ENCODE measurements at places on chromosomes 7 and 10. TPM values are rescaled to one million over a fixed set of nuclear protein-coding genes. Genes with fewer than 3 reads are reported as not detected.

DNA sequence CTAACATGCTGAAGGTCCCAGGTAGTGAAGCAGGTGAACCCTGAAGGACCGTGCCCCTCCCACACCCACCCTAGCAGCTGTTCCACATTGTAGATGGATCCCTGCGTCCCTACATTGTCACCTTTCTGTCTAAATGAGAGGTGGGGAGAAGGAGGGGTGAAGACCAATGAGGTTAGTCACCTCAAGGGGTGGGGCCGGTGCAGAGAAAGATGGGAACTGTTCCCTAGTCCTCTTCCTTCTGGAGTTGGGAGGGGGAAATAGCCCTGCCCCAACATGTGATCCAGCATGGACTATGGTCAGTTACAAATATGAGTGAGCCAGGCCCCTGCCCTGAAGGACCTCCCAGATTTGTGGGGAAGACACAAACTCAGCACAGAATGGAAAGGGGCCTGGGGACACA is 124.5 kb downstream of the LHPP start:
- no peaks in the 10 kb centered on the region for H3K4me1 ChIP-seq
- H3K36me3 ChIP-seq = no peaks in the 10 kb centered on the region
- no peaks in the 10 kb centered on the region for H3K27me3 ChIP-seq
- H3K27ac ChIP-seq = no peak overlapping the region

ZNF467 gene
- 18.5 TPM for total RNA-seq

GRCh38 chr7:151671514-151671913 is 151.8 kb upstream of the RHEB start:
- H3K4me1 ChIP-seq = no peaks in the 10 kb centered on the region
- H3K27me3 ChIP-seq = no peaks in the 10 kb centered on the region
- H3K27ac ChIP-seq = no peak overlapping the region
- no peak overlapping the region for H3K4me3 ChIP-seq

GRCh38 chr7:978416-979091 is 3.2 kb upstream of the COX19 start:
- H3K27me3 ChIP-seq = no peaks in the 10 kb centered on the region
- H3K4me3 ChIP-seq = no peak overlapping the region
- H3K27ac ChIP-seq = no peak overlapping the region
- DNase-seq = no peak
- H3K36me3 ChIP-seq = no peaks in the 10 kb centered on the region

DNA sequence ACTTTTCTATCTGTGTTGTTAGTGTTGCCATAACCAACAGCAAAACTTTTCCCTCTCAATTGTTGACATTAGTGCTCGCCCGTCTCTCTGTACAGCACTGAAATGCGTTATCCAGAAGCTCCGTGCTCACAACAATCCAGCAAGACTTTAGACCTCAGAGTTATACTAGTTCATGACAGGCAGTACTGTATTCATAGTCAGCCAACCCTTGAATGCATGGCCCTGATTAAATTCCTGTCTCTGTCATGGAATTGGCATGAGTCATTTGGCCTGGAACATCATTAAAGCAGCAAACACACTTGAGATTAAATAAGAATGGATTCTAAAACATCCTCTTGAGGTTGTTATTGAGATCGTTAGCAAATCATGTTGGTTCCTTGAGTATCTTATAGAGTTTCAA is 405.5 kb upstream of the C7orf33 start:
- no peaks in the 10 kb centered on the region for H3K27me3 ChIP-seq
- DNase-seq = no peak
- no peak overlapping the region for H3K4me3 ChIP-seq
- H3K27ac ChIP-seq = no peak overlapping the region
- H3K4me1 ChIP-seq = no peaks in the 10 kb centered on the region

OR2A12 gene
- not detected for total RNA-seq

DNA sequence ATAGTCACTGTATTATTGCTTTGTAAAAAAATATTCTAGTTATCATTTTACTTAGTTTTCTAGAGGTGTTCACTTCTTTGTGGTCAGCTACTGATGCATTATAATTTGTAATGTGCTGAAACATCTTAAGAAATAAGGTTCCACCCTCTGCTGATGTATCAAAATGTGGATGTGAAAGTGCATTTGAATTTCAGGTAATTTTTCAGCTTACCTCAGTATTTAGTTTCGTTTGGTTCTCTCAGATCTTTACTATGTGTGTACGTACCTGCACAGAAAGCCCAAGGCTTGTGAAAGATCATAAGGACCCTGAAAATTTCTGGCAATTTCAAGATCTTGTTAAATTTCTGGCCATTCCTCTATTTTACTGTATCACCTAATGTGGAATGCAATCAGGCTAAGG is 542.3 kb upstream of the TPK1 start:
- H3K27ac ChIP-seq = no peak overlapping the region
- no peaks in the 10 kb centered on the region for H3K27me3 ChIP-seq
- H3K36me3 ChIP-seq = no peaks in the 10 kb centered on the region
- no peak for DNase-seq
- H3K4me3 ChIP-seq = no peak overlapping the region
- no peaks in the 10 kb centered on the region for H3K4me1 ChIP-seq

CYP3A5 gene
- 3.4 TPM for total RNA-seq

DNA sequence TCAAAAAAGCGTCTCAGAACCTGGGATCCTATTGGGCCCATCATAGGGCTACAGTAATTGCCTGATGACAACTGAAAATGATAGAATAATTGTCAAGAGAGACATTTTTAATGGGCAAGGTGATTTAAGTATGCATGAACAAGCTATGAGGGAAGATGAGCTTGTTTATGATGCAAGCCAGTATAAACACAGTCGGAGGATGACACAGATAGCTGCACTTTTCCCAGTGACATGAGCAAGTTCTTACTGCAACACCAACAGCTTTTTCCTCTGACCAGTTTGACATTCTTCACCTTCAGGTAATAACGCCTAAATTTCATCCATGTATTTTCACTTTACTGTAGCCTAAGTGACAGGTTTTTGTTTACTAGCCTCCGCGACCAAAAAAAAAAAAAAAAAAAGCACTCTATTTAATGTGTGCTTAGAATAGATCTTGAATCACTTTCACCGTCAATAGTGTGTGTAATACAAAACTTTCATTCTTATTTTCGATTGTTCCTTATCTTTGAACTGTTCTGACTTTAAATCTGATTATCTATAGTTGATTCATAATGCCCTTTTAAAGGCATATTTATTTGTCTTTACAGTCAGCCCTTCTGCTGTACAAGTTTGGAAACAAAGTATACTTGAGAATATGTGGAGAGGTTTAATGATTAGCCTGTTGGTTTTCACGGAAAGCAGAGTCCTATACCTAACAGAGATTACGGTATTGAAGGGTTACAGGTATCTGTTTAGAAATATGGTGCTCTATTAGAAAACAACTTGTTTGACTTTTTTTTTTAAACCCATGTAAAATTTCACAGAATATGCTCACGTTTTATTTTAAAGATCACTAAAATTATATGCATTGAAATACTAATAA is 1.7 kb downstream of the FOXP2 start:
- H3K4me1 ChIP-seq = peaks cover 7% of the 10 kb centered on the region
- H3K4me3 ChIP-seq = peak overlapping the region; percentile 37
- no peak for DNase-seq
- H3K36me3 ChIP-seq = no peaks in the 10 kb centered on the region
- no peaks in the 10 kb centered on the region for H3K27me3 ChIP-seq

DNA sequence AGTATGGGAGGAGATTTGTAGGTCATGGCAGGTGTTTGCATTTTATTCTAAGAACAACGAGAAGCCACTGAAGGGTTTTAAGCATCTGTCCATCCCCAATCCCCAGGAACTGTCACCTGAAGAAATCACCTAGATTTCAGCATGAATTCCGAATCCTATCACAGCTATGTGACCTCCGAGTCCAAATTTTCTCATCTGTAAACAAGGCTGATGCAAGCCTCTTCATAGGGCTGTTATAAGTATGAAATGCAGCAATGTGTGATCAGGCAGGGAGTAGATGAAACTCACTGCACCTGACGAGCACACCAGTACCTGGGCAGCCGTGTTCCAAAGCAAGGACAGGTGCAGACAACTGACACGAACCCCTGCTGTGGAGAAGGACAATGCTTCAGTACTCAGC is 14.0 kb downstream of the HABP2 start:
- no peak for DNase-seq
- no peaks in the 10 kb centered on the region for H3K36me3 ChIP-seq
- H3K27ac ChIP-seq = no peak overlapping the region
- no peaks in the 10 kb centered on the region for H3K27me3 ChIP-seq
- H3K4me3 ChIP-seq = no peak overlapping the region

GBF1 gene
- total RNA-seq = 41.9 TPM

GRCh38 chr7:149883452-149883861 is 9.7 kb downstream of the ATP6V0E2 start:
- H3K27ac ChIP-seq = no peak overlapping the region
- H3K27me3 ChIP-seq = no peaks in the 10 kb centered on the region
- DNase-seq = peak; percentile 88
- no peaks in the 10 kb centered on the region for H3K4me1 ChIP-seq
- no peak overlapping the region for H3K4me3 ChIP-seq

DHX32 gene
- total RNA-seq = 22.6 TPM

DNA sequence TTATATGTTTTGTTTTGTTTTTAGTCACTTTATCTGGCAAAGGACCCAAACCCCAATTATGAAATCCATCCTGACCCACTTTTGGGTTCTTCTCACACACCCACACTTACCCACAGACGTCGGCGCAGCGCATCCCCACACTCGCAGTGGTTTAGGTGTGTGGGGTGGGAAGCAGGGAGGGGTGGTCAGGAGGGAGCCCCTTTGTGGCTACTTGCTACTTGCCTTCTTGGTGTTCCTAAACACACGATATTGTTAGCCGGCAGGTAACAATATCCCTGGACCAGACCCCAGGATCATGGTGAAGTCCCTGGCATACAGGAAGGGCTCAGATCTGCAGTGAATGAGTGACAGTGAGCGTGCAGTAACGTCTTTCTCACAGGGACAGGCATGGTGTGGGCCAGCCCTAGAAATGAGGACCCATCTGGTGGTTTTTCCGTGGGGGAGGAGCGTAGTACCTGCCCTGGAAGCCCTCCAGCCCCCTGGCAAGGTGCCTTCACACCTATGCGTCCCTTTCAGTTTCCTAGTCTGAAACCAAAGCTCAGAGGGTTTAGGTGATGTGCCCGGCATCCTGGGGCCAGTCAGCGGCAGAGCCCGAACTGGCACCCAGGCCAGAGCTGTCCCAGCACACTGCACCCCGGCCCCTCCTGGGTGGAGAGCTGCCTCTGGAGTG is 4.4 kb downstream of the SPOCK2 start:
- H3K27me3 ChIP-seq = no peaks in the 10 kb centered on the region
- DNase-seq = no peak
- no peak overlapping the region for H3K27ac ChIP-seq
- H3K4me1 ChIP-seq = no peaks in the 10 kb centered on the region

- no peaks in the 10 kb centered on the region for H3K27me3 ChIP-seq
- no peak overlapping the region for H3K27ac ChIP-seq
- no peak overlapping the region for H3K4me3 ChIP-seq
- DNase-seq = no peak
- no peaks in the 10 kb centered on the region for H3K4me1 ChIP-seq
- no peaks in the 10 kb centered on the region for H3K36me3 ChIP-seq
Observed at GRCh38 chr7:977326-978048, 2.1 kb upstream of the COX19 start.

Data from aorta (tissue), 5 donors.